ENCODE measurements at places on chromosomes 4 and X.

DNA sequence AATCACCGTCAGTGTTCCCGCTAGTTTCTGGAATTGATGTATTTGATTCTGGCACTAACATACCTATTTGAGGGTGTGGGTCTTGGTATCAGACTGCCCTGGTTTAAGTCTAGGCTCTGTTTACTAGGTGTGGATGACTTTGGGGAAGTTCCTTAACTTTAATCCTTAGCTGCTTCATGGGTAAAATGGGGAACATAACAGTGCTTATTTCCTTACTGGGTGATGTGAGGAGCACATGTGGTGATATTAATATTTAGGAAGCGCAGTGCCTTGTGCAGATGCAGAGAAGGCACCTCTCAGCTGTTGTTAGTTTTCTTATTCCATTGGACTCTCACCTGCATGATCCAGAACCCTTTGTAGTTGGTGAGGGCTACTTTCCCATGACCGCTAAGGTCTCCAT is 17.1 kb downstream of the RNF4 start:
- H3K27ac ChIP-seq, result no peak overlapping the region
- peaks cover 45% of the 10 kb centered on the region for H3K4me1 ChIP-seq
- H3K27me3 ChIP-seq, result no peaks in the 10 kb centered on the region

GRCh38 chrX:47483306-47484268 is 565 bp upstream of the ZNF41 start:
- peaks cover 5% of the 10 kb centered on the region for H3K4me1 ChIP-seq
- H3K27ac ChIP-seq, result peak overlapping the region; percentile 97
- H3K27me3 ChIP-seq, result no peaks in the 10 kb centered on the region
- peak; percentile 32 for DNase-seq

DNA sequence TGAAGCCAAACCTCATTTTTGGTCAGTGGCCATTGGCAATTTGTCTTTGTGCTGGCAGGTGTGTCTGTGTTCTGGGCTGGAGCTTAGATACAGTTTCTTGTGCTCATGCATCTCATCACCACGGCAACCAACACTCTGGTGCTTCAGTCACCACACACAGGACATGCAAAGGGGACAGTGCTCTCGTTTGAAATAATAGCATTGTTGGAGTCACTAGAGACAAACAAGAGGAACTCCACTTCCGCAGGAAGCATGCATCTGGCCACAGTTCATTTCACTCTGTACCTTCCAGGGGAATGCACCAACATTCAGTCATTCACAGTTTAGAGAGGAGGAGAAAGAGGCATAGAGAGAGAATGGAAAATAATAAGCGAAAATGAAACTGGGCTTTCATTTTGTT is 267.4 kb downstream of the ANK2 start:
- no peak for DNase-seq
- H3K4me3 ChIP-seq, result no peak overlapping the region
- no peaks in the 10 kb centered on the region for H3K4me1 ChIP-seq
- H3K27me3 ChIP-seq, result no peaks in the 10 kb centered on the region
- no peak overlapping the region for H3K27ac ChIP-seq

GRCh38 chrX:94977562-94977961 is 1303.6 kb downstream of the FAM133A start:
- H3K4me3 ChIP-seq, result no peak overlapping the region
- H3K36me3 ChIP-seq, result no peaks in the 10 kb centered on the region
- H3K27me3 ChIP-seq, result no peaks in the 10 kb centered on the region
- no peak overlapping the region for H3K27ac ChIP-seq
- H3K4me1 ChIP-seq, result no peaks in the 10 kb centered on the region

- DNase-seq, result no peak
- no peak overlapping the region for H3K4me3 ChIP-seq
- no peaks in the 10 kb centered on the region for H3K36me3 ChIP-seq
- no peaks in the 10 kb centered on the region for H3K27me3 ChIP-seq
- peaks cover 3% of the 10 kb centered on the region for H3K4me1 ChIP-seq
These were observed 176.5 kb downstream of the AR start for GRCh38 chrX:67720344-67720743.

- no peaks in the 10 kb centered on the region for H3K4me1 ChIP-seq
- no peak overlapping the region for H3K27ac ChIP-seq
- H3K27me3 ChIP-seq, result peaks cover 7% of the 10 kb centered on the region
- DNase-seq, result no peak
- H3K4me3 ChIP-seq, result no peak overlapping the region
- no peaks in the 10 kb centered on the region for H3K36me3 ChIP-seq
These were observed 50.4 kb upstream of the PTPN13 start for GRCh38 chr4:86543560-86544309.

- no peak overlapping the region for H3K4me3 ChIP-seq
- no peak for DNase-seq
- no peaks in the 10 kb centered on the region for H3K27me3 ChIP-seq
- H3K27ac ChIP-seq, result no peak overlapping the region
These were observed 168.2 kb upstream of the BCOR start for GRCh38 chrX:40265936-40266335.

DNA sequence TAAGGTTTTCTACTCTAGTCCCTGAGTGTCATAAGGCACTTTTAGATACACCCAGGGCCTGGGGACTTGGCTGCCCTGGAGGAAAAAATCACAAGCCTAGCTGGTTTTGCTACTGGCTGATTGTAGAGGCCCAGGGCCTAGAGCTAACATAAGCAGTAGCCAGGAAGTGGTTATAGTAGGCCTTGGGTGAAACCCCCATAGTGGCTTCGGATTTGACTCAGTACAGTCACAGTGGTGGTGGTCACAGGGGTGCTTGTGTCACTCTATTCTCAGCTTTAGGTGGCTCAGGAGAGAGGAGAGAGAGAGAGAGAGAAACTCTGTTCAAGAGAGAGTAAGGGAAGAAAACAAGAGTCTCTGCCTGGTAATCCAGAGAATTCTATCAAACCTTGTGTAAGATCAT is 194.5 kb upstream of the EDA2R start:
- DNase-seq, result no peak
- no peak overlapping the region for H3K4me3 ChIP-seq
- H3K27me3 ChIP-seq, result no peaks in the 10 kb centered on the region
- no peaks in the 10 kb centered on the region for H3K4me1 ChIP-seq
- H3K27ac ChIP-seq, result no peak overlapping the region

- DNase-seq, result no peak
- no peak overlapping the region for H3K27ac ChIP-seq
- H3K4me3 ChIP-seq, result no peak overlapping the region
- no peaks in the 10 kb centered on the region for H3K36me3 ChIP-seq
- H3K4me1 ChIP-seq, result no peaks in the 10 kb centered on the region
These were observed 46.6 kb upstream of the TMEM184C start for GRCh38 chr4:147570616-147571015.

GRCh38 chrX:134933248-134933647 is 57.5 kb upstream of the SMIM10 start:
- DNase-seq, result no peak
- no peaks in the 10 kb centered on the region for H3K27me3 ChIP-seq
- no peaks in the 10 kb centered on the region for H3K36me3 ChIP-seq
- H3K27ac ChIP-seq, result no peak overlapping the region
- no peak overlapping the region for H3K4me3 ChIP-seq

DNA sequence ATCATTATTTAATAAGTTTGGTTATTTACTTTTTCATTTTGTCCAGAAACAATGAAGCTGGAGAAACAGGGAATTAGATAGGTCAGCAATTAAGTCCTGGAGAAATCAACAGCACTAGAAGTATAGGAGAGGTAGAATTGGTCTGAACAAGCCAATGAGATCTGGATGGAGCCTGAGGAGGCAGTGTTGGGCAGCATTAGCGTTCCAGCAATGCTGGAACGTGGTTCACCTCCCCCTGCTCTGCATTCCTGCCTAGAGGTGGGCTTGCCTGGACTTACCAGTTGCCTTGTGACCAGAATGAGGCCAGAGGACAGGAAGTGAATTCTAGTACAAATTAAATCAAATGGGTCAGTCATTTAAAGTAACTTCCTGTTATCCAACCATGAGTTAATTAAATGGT is 4.6 kb downstream of the RASSF6 start:
- H3K4me3 ChIP-seq, result no peak overlapping the region
- H3K27ac ChIP-seq, result no peak overlapping the region
- no peaks in the 10 kb centered on the region for H3K36me3 ChIP-seq
- H3K27me3 ChIP-seq, result peaks cover 3% of the 10 kb centered on the region
- H3K4me1 ChIP-seq, result peaks cover 4% of the 10 kb centered on the region
- no peak for DNase-seq

DNA sequence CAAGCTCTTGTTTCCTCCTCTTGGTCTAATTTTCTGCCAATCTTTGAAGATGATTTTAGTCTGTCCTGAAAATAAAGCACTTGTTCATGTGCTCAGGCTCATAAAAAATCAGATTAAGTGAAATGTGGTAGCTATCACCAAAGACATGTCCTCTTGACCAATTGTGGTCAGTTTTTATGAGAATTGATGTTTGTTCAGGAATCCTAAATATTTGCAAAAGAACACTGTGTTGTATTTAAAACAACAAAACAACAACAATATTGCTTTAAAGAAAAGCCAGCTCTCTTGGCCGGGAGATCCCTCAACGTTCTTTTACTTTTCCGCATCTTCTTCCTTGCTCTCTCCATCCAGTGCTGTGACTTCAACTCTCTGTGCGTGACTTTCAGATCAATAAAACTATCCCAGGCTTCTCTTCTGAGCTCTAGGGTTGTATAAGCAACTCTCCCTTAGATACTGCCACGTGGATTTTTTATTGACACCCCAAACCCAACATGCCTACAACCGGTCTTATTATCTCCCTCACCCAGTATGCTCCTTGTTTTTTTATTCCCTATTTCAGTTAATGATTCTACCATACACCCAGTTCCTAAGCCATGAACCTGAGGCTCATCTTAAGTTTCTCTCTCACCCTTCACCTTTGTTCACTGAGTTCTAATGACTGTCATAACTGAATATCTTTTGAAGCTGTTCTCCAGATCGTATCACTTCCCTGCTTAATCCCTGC is 309.9 kb downstream of the ARHGAP10 start:
- peaks cover 33% of the 10 kb centered on the region for H3K4me1 ChIP-seq
- H3K27ac ChIP-seq, result peak overlapping the region; percentile 46
- no peaks in the 10 kb centered on the region for H3K36me3 ChIP-seq
- DNase-seq, result no peak
- H3K27me3 ChIP-seq, result no peaks in the 10 kb centered on the region
- no peak overlapping the region for H3K4me3 ChIP-seq

- H3K27ac ChIP-seq, result no peak overlapping the region
- no peaks in the 10 kb centered on the region for H3K4me1 ChIP-seq
These were observed 7.3 kb upstream of the PTPN13 start for GRCh38 chr4:86586626-86587380.

DNA sequence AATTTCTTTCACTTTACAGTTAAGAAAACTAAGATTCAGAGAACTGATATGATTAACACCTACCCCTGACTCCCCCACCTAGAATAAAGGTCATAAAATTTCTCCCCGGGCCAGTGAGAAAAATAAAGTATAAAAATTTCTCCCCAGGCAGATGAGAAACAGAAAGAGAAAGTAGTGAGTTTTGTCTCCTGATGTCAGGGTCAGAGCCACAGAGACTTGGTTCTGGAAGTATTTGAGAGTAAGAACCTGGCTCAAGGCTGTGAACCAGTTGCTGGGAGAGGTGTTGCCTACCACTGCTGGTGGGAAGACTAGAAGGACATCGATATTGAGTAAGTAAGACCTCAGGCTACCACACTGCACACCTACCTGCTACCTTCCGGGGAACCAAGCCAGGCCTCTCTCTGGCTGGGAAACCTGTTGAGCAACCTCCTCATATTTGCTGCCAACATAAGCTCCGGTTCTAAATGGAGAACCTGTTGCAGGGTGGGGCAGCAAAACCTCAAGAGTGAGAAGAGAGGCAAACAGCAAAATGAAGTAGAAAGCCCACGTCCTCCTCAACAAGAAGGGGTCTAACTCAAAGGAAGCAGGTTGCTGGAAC is 104.2 kb upstream of the PUDP start:
- DNase-seq, result no peak
- H3K4me3 ChIP-seq, result no peak overlapping the region
- H3K4me1 ChIP-seq, result no peaks in the 10 kb centered on the region
- H3K27ac ChIP-seq, result no peak overlapping the region
- no peaks in the 10 kb centered on the region for H3K27me3 ChIP-seq
- no peaks in the 10 kb centered on the region for H3K36me3 ChIP-seq

- peak overlapping the region; percentile 72 for H3K4me3 ChIP-seq
- H3K27ac ChIP-seq, result peak overlapping the region; percentile 91
- no peaks in the 10 kb centered on the region for H3K36me3 ChIP-seq
- peaks cover 13% of the 10 kb centered on the region for H3K4me1 ChIP-seq
- no peaks in the 10 kb centered on the region for H3K27me3 ChIP-seq
- no peak for DNase-seq
These were observed 1.2 kb downstream of the GEMIN8 start for GRCh38 chrX:14028473-14028872.

- no peak overlapping the region for H3K27ac ChIP-seq
- H3K4me3 ChIP-seq, result no peak overlapping the region
- H3K4me1 ChIP-seq, result no peaks in the 10 kb centered on the region
- DNase-seq, result no peak
These were observed 300.3 kb upstream of the IRS4 start for GRCh38 chrX:109036624-109037023.

DNA sequence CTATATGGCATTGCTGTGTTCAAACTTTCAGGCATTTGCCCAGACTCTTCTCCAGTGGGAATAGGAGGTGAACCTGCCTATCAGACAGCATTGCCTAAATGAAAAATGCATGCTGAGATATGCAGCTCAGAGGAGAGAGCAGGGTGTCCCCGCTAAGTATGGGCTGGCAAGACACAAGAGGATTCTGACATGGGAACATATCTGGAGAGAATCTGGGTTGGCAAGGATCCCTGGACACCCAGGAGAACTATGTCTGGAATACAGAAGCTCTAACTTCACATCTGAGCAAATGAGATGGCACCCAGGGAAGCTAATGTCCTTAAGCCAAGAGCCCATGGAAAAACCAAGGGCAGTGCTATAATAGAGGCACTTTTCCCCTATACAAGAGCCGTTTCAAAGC is 18.4 kb downstream of the PPARGC1A start:
- no peaks in the 10 kb centered on the region for H3K27me3 ChIP-seq
- H3K4me1 ChIP-seq, result peaks cover 73% of the 10 kb centered on the region
- peak overlapping the region; percentile 27 for H3K4me3 ChIP-seq
- no peaks in the 10 kb centered on the region for H3K36me3 ChIP-seq

GRCh38 chr4:950136-951020 is 18.1 kb downstream of the TMEM175 start:
- DNase-seq, result peak; percentile 28
- H3K4me1 ChIP-seq, result no peaks in the 10 kb centered on the region
- H3K27me3 ChIP-seq, result no peaks in the 10 kb centered on the region
- H3K4me3 ChIP-seq, result no peak overlapping the region
- no peak overlapping the region for H3K27ac ChIP-seq
- H3K36me3 ChIP-seq, result no peaks in the 10 kb centered on the region

DNA sequence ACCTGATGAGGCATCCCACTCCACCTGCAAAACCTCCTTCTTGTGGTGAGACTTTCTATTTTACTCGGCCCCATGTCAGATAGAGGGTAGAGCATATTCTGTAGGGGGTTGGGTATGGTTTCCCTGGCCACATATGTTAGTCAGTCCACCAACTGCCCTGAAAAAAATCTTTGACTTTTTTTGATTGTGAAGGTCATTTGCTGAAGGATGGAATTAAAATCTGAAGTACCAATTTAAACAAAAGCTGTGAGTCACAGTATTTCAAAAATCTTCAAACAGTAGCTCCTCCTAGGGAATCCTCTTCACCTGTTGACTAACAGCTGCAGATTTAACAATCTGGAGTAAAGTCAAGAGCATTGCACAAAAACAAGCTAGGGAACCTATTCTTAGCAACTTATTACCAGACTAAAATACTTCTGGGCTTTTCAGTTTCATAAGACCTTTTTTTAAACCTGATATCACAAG is 8.0 kb upstream of the CCDC110 start:
- peak overlapping the region; percentile 50 for H3K4me3 ChIP-seq
- no peaks in the 10 kb centered on the region for H3K36me3 ChIP-seq
- H3K27me3 ChIP-seq, result no peaks in the 10 kb centered on the region
- H3K27ac ChIP-seq, result peak overlapping the region; percentile 83
- H3K4me1 ChIP-seq, result peaks cover 30% of the 10 kb centered on the region
- no peak for DNase-seq

- no peak overlapping the region for H3K4me3 ChIP-seq
- H3K27ac ChIP-seq, result no peak overlapping the region
- no peak for DNase-seq
- H3K36me3 ChIP-seq, result no peaks in the 10 kb centered on the region
These were observed 211.9 kb upstream of the UGT8 start for GRCh38 chr4:114386637-114387233.
